ENCODE measurements at places on chromosomes 12 and 14. TPM values are rescaled to one million over a fixed set of nuclear protein-coding genes. Genes with fewer than 3 reads are reported as not detected.

Gene DPY19L2
- 21.0 TPM for total RNA-seq

Gene KRT3
- not detected for total RNA-seq

Gene CTSG
- 8.8 TPM for total RNA-seq

Gene ABCC9
- total RNA-seq, result 42.6 TPM

Gene RERGL
- 15.3 TPM for total RNA-seq

GRCh38 chr14:67806246-67806645 lies 10.1 kb downstream of the ZFYVE26 start:
- peaks cover 65% of the 10 kb centered on the region for H3K36me3 ChIP-seq
- no peaks in the 10 kb centered on the region for H3K4me1 ChIP-seq
- H3K27me3 ChIP-seq, result no peaks in the 10 kb centered on the region
- no peak overlapping the region for H3K27ac ChIP-seq
- DNase-seq, result no peak

GRCh38 chr12:100083308-100083707 lies 59.4 kb downstream of the BLTP3B start:
- no peak for DNase-seq
- no peak overlapping the region for H3K4me3 ChIP-seq
- H3K27me3 ChIP-seq, result no peaks in the 10 kb centered on the region
- peaks cover 23% of the 10 kb centered on the region for H3K36me3 ChIP-seq

GRCh38 chr14:82987502-82988124 lies 1454.0 kb upstream of the SEL1L start:
- H3K4me3 ChIP-seq, result no peak overlapping the region
- DNase-seq, result no peak
- no peaks in the 10 kb centered on the region for H3K36me3 ChIP-seq
- no peaks in the 10 kb centered on the region for H3K4me1 ChIP-seq
- H3K27me3 ChIP-seq, result no peaks in the 10 kb centered on the region

- H3K27ac ChIP-seq, result no peak overlapping the region
- no peak overlapping the region for H3K4me3 ChIP-seq
- H3K27me3 ChIP-seq, result no peaks in the 10 kb centered on the region
Observed at GRCh38 chr12:26304273-26304672, 108.9 kb downstream of the SSPN start.

GRCh38 chr14:78530078-78530477 lies 359.9 kb downstream of the NRXN3 start:
- no peak overlapping the region for H3K27ac ChIP-seq
- no peaks in the 10 kb centered on the region for H3K27me3 ChIP-seq
- no peaks in the 10 kb centered on the region for H3K36me3 ChIP-seq
- DNase-seq, result no peak

DNA sequence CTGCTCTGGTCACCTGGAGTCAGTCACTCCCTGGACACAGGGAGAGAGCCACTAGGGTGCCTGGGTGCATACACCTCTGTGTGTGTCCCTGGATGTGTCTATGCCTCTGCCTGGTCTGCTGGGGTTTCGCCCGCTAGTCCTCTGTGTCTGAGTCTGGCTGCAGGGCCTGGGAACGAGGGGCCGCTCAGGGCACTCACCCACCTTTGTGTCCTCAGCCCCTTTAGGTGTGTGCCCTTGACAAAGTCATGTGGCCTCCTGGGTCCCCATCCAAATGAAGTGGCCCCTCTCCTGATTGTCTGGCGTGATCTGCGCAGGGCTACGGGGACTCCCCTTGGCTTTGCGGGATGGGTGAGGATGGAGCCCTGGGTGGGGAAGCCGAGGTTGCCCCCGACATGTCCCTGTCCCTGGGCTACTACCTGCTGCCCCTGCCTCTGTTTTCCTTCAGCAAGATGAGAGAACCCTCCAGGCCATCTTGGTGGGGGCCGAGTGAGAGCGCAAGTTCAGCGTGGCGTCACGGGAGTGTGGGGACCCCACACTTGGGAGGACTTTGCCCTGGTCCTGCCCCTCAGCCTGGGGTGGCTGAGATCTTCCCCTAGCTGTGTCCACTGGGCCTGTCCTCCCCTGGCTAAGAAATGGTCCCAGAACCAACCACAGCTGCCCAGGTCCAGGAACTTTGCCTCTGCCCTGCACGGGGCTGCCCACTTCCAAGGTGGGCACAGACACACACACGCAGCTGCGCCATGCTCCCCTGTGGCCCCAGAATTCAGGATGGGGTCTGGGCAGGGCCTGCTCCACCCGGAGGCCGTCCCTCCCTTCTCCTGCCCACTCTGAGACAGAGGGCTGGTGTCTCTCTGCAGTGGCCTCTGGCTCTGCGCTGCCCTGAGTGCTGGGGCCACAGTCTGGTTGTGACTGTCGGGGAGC lies 2.7 kb upstream of the AHNAK2 start:
- H3K27ac ChIP-seq, result peak overlapping the region; percentile 6
- DNase-seq, result no peak
- H3K4me3 ChIP-seq, result no peak overlapping the region
- H3K36me3 ChIP-seq, result no peaks in the 10 kb centered on the region

DNA sequence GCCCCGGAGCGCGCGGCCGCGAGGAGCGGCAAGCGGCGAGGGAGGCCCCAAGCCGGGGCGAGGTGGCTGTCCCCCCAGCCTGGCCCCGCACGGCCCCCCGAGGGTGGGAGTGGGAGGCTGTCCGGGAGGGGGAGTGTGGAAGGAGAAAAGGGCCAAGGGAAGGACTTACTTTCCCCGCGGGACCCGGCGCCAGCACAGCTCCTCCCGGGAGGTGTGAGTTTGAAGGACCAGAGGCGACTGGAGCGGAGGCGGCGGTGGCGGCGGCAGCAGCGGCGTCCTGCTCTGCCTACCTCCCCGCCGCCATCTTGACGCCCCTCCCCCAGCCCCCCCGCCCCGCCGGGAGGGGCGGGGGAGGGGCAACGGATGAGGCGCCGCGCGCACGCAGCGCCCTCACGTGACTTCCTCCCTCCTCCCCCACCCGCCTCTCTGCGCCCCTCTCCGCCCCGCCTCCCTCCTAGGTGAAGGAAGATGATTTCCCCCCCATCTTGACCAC lies at the start of gene SBNO1:
Gene SBNO1 (minus strand): TSS at position 316 of the 493 bp plus-strand sequence. CDS start 14,406 bp downstream, outside the sequence.
- peak within 1 kb of the TSS; percentile 95 for H3K4me3 ChIP-seq
- peaks cover 18% of the 10 kb centered on the region for H3K4me1 ChIP-seq
- H3K27me3 ChIP-seq, result no peaks in the 10 kb centered on the region
- H3K36me3 ChIP-seq, result peaks cover 3% of the 10 kb centered on the region

GRCh38 chr12:41621291-41621690 lies 433.2 kb downstream of the PDZRN4 start:
- no peaks in the 10 kb centered on the region for H3K36me3 ChIP-seq
- no peaks in the 10 kb centered on the region for H3K27me3 ChIP-seq
- no peak overlapping the region for H3K4me3 ChIP-seq
- DNase-seq, result no peak
- no peaks in the 10 kb centered on the region for H3K4me1 ChIP-seq

DNA sequence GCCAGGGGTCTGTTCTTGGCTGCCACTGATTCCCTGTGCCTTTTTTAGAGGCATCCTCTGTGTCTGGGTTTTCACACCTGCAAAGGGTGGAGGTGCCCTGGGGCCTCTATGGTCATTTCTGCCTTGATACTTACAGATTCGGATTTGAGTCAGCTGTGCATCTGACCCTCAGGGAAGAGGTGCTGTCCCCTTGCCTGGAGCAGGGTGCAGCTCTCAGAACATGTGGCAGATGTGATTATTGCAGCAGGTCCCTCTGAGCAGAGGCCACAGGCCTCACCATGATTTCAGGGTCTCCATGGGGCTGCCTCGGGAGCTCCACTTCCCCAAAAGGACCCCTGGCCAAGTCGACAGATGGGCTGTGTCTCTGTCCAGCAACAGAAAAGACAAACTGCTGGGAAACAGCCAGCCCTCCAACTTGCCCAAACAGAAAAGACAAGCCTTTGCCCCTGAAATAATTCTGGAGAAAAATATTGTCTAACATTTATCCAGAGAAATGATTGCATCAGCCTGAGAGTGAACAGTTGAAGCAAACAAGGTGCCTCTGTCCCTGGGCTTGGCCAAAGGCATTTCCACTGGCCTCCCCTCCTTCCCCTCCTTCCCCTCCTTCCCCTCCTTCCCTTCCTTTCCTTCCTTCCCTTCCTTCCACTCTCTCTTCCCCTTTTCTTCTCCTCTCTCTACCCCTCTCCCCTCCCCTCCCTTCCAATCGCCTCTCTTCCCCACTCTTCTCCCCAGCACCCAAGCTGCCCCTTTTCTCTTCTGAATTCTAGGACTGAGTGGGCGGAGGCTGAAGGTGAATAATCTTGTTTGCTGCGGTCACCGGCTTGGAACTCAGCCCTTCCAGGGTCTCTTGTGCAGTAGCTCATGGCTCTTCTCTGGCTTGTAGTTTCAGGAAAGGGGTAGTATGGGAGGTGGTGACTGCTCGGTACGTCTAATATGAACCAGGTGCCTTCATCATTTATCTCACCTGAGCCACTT lies 676 bp downstream of the SERPINA3 start:
- no peaks in the 10 kb centered on the region for H3K27me3 ChIP-seq
- no peaks in the 10 kb centered on the region for H3K4me1 ChIP-seq
- no peak for DNase-seq
- no peak overlapping the region for H3K4me3 ChIP-seq
- no peak overlapping the region for H3K27ac ChIP-seq

DNA sequence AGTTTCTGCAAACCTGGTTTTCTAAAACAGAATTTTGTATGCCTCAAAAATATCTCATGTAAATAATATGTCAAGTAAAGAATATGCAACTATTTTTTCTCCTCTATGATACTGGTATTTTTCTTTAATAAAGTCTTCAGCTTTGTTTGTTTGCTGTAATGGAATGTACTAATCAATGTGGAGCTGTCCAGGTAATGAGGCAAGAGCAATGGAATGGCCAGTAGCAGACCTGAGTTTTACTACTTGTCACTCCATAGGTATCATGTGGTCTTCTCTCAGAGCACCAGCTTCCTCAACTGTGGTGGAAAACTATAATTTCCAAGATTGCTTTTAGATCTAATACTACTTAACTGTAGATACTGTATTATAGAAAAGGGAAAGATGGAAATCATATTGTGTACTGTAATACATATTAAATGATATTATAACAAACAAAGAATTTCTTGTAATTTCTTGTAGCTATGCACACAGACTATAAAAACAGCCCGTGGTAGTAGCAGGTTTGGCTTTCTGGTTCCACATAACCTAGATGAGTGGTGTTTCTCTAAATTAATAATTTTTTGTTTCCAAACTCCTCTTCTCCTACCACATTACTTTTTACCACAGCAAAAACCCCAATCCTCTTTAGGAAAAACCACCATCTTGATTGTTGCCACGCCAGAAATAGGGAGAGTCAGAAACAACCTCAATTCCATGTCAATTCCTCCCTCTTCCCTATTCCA lies 70.6 kb downstream of the KIF21A start:
- H3K36me3 ChIP-seq, result no peaks in the 10 kb centered on the region
- no peak for DNase-seq
- H3K4me3 ChIP-seq, result no peak overlapping the region
- H3K27ac ChIP-seq, result no peak overlapping the region

- no peaks in the 10 kb centered on the region for H3K27me3 ChIP-seq
- peak overlapping the region; percentile 49 for H3K4me3 ChIP-seq
- H3K36me3 ChIP-seq, result no peaks in the 10 kb centered on the region
- no peak for DNase-seq
Observed at GRCh38 chr12:92506460-92506859, 196.3 kb upstream of the PLEKHG7 start.

DNA sequence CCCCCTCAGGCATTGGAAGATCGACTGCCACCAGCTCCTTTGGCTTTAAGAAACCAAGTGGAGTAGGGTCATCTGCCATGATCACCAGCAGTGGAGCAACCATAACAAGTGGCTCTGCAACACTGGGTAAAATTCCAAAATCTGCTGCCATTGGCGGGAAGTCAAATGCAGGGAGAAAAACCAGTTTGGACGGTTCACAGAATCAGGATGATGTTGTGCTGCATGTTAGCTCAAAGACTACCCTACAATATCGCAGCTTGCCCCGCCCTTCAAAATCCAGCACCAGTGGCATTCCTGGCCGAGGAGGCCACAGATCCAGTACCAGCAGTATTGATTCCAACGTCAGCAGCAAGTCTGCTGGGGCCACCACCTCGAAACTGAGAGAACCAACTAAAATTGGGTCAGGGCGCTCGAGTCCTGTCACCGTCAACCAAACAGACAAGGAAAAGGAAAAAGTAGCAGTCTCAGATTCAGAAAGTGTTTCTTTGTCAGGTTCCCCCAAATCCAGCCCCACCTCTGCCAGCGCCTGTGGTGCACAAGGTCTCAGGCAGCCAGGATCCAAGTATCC lies 288.7 kb downstream of the NAV3 start:
- no peak overlapping the region for H3K27ac ChIP-seq
- H3K4me3 ChIP-seq, result no peak overlapping the region
- DNase-seq, result no peak
- no peaks in the 10 kb centered on the region for H3K4me1 ChIP-seq
- no peaks in the 10 kb centered on the region for H3K36me3 ChIP-seq
- no peaks in the 10 kb centered on the region for H3K27me3 ChIP-seq

- DNase-seq, result no peak
- H3K27ac ChIP-seq, result no peak overlapping the region
- no peak overlapping the region for H3K4me3 ChIP-seq
- no peaks in the 10 kb centered on the region for H3K4me1 ChIP-seq
- H3K36me3 ChIP-seq, result no peaks in the 10 kb centered on the region
Observed at GRCh38 chr12:112855375-112855774, 51.4 kb upstream of the OAS1 start.

DNA sequence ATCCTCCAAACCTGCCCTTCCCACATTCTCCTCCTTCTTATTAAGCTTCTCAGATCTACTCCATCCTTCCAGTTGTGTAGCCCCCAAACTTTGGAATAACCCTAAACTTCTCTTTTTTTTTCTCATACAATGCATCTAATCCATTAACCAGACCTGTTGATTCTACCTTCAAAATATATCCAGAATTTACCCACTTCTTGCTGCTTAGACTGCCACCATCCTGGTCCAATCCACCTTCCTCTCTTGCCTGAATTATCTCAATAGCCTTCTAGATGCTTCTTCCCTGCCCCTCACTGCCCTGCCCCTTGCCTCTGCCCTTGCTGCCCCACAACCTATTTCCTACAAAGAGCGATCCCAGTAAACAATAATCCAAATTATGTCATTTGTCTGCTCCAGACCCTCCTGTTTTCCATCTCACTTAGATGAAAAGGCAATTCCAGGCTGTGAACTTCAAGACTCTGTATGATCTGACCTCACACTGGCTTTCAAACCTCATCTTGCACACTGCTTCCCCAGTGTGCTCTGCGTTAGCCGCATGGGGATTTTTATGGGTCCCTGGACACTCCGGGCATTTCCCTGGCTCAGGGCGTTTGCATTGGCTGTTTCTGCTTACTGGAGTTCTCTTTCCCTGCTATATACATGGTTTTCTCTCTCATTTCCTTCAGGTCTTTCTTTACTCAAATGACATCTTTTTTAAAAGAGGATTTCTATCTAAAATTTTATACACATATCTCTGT lies 42.6 kb upstream of the HIF1A start:
- H3K4me3 ChIP-seq, result no peak overlapping the region
- H3K4me1 ChIP-seq, result no peaks in the 10 kb centered on the region
- H3K27me3 ChIP-seq, result no peaks in the 10 kb centered on the region
- no peaks in the 10 kb centered on the region for H3K36me3 ChIP-seq

Measured in thoracic aorta (tissue), 2 donors.